ENCODE measurements at places on chromosomes 1 and 21.

- peak; percentile 19 for DNase-seq
Observed at GRCh38 chr1:45723248-45723930, 27.1 kb downstream of the IPP start.

DNA sequence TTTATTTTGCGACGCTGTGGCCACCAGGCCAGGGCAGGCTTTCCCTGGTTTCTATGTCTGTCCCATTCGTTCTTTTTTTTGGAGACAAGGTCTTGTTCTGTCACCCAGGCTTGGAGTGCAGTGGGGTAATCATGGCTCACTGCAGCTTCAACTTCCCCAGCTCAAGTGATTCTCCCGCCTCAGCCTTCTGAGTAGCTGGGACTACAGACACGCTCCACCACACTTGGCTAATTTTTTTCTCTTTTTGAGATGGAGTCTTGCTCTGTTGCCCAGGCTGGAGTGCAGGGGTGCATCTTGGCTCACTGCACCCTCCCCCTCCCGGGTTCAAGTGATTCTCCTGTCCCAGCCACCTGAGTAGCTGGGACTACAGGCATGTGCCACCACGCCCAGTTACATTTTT, 43.4 kb upstream of the WNT4 start:
- no peak for DNase-seq

DNA sequence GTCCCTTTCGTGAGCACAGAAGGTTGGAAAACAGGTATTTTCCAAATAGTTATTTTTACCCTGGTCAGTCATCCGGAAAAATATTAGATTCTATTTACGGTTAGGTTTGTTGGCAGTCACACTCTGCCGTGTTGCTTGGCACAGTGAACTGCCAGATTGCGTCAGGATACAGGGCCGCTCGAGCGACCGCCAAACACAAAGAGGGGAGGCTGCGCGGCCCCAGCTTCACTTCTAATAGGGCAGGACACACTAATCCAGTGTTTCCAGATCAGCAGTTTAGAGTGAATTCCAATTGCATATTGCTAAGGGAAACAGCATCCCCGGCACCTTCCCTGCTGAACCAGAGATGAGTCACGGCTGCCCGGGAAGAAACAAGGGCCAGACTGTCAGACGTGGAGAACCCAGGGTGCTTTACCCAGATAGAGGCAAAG, 22.9 kb downstream of the UMODL1 start:
- no peak for DNase-seq

DNA sequence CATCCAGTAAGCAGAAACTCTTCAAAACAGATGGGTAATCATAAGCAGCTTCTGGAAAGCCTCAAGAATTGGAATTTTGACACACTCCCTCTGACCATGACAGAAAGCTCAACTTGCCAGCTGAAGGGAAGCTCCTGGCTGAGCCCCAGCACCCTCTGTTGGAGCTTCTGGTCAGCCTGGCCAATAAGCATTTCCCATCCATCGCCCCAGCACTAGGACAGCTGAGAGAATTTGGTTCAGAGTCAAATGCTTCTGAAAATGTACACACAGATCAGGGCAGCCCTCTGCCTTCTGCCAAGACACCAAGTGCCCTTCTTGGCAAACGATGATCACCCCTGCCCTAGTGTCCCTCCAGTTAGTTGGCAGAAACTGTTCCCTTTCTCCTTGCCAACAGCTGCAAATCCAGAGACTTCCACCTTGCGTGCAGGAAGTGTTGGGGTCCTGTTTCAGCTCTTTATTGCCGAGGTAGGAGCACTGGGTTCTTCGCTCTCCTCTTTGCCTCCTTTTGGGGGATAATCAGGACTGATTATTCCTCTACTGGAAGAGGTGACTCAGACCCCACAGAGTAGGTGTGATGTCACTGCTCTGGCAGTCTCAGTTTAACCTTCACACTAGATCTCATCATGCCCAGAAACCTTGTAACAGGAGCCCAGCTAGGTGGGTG, 11.9 kb downstream of the PIGV start:
- DNase-seq: no peak

DNA sequence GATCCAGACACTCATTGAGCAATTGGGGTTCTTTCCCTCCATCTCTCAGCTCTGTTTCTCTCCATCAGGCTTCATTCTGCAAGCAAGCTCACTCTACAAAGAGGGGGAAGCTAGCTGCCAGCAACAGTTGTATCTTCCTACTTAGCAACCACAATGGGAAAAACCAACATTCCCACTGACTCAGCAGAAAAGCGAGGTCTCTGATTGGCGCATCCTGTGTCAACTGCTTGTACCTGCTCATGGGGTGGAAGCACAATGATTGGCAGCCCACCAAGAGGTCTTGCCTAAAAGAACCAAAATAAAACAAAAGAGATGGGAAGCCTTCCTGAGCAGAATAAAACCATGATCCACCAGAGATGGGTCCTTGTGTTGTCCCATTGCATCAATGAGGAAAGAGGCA, 4.0 kb upstream of the CDA start:
- no peak for DNase-seq

All from MV-4-11 (cell line).